ENCODE measurements at places on chromosomes 6 and 20.

GRCh38 chr6:123745895-123746294, 57.8 kb upstream of the NKAIN2 start:
- peak; percentile 30 for DNase-seq

DNA sequence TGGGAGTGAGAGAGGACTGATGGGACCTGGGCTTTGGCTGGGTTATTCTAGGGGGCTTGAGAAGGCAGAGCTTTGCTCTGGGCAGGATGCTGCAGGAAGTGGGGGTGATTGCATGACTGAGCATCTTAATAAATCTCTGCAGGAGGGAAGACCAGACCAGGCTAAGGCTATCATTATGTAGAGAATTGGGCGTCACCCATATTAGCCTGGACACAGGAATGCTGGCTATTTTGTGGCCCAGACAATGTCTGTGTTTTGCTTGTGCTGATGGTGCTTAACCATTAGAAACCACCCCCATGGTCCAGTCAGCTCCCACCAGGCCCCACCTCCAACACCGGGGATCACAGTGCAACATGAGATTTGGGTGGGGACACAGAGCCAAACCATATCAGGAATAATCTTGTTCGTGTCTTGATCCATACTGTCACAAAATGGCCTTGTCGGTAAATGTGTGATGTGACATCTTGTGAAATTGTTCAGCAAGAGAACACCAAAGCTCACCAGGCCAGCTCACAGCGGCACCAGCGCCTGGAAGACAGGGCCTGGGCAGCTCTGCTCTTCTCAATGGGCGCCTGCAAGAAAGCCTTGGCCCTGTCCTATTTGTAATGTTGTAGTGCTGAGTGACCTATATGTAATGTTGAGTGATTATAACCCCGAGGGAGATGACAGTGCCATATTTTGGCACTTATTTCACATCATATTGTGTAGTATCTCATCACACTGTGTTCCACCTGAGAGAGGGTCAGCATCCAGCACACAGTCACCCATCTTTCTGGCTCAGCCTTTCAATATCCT, 211.8 kb downstream of the QKI start:
- no peak for DNase-seq

DNA sequence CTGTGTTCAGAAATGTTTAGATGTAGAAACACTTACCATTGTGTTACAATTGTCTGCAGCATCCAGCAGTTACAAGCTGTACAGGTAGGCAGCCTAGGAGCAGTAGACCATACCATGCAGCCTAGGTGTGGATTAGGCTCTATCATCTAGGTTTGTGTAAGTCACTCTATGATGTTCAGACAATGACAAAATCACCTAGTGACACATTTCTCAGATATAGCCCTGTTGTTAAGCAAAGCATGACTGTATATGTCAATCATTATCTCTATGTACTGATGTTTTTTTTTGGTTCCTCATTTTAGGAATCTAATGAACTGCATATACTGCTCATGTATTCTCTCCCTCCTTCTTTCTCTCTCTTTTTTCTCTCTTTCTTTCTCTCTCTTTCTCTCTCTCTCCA, 22.2 kb downstream of the CST8 start:
- DNase-seq: no peak

DNA sequence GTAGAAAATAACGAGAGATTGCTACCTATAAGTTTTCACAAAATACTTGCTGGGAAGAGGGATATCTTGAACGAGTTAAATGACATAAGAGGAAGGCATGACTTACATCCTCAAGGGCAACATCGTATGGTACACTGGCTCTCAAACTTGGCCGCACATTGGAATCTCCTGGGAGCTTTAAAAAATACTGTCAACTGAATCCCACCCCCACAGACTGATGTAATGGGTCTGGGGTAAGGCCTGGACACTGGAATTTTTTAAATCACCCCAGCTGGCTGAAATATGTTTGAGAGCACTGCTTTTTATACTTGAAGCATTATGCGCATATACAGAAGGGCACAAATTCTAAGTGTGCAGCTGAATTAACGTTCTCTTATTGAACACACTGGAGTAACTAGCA, 8.0 kb upstream of the TSHZ2 start:
- no peak for DNase-seq

DNA sequence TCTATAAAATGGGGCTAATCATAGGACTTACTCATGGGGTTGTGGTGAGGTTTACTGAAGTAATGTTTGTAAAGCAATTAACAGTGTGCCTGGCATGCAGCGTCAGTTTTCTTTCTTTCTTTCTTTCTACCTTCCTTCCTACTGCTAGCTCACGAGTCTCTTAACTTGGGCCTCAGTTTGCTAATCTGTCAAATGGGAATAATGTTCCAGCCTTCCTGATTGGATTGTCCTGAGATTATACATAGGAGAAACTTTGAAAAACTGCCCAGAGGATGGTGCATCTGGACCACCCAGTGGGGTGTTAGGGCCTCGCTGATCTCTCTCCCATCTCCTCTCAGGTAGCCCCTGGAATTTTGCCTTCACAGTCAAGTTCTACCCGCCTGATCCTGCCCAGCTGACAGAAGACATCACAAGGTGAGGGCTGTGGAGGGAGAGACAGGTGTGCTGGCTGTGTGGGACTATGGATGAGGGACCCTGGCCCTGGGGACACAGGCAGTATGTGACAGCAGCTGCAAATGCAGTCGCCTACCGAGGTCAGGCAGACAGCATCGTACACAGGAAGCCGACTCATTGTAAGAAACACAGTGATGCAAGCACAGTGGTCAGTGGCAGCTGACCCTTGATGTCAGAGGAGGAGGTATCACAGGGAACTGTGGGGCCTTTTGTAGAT, 27.5 kb downstream of the EPB41L1 start:
- DNase-seq: no peak

GRCh38 chr6:39224523-39225182, 4.6 kb downstream of the KCNK5 start:
- no peak for DNase-seq

DNA sequence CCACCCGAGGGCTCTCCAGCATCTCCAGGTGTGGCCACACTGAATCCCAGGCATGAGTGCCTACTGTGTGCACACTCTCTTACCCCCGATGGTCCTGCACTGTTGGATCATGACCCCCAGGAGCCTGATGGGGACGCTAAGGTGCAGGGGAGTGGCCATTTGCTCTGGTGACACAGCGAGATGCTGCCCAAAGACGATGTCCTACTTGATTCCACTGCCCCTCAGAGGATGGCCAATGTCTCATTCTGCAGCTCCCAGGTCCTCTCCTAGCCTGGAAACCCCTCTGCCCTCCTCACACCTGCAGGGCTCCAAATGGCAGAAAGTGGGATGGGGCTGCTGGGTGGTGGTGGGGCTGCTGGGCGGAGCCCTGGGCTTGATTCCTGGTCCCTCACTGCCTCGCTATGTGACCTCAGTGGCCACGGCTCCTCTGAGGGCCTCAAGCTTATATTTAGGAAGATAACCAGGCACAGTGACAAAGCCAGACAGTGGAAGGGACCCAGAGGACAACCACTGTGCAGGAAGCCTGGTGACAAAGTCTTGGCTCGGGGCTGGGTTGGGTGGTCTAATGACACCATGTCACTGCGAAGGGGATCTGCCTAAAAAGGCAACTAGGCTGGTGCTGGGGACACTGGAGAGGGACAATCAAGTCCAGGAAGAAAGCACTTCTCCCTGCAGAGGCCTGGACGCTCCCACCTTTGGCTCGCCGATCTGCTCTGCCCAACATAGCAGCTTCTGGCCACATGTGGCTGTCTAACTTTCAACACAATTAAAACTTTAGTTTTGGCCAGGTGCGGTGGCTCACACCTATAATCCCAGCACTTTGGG, 28.4 kb downstream of the TGM2 start:
- no peak for DNase-seq

- DNase-seq: no peak
Measured at GRCh38 chr6:54935739-54936138, 89.2 kb downstream of the FAM83B start.

- DNase-seq: no peak
Measured at GRCh38 chr20:39829661-39830060, 859.4 kb downstream of the MAFB start.

- DNase-seq: no peak
Measured at GRCh38 chr20:31948008-31948407, 3.8 kb downstream of the PDRG1 start.
